Right lobe of liver (tissue), 6 donors: ENCODE measurements at places on chromosomes 6 and 20.

DNA sequence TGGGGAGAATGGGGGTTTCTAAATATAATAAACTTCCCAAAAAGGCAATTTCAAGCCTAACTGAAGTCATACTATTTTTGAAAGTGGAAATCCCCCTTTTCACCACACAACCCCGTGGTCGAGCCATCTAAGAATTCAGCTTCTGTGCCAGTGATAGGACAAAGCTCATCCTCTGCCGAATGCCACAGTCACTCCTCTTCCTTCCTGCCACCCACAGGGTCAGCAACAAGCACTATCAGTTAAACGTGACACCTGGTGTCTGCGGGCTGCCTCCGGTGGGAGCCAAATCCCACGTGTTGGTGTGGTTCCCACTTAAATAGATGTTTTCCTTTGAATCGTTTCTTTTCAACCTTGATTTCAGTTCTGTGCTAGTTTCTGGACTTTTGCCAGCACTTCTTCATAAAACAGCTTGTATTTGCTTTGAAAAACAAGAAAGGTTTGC lies 60.7 kb downstream of the TNFAIP3 start:
- DNase-seq = no peak

- DNase-seq = no peak
Observed at GRCh38 chr6:37655666-37656065, 42.0 kb downstream of the MDGA1 start.

DNA sequence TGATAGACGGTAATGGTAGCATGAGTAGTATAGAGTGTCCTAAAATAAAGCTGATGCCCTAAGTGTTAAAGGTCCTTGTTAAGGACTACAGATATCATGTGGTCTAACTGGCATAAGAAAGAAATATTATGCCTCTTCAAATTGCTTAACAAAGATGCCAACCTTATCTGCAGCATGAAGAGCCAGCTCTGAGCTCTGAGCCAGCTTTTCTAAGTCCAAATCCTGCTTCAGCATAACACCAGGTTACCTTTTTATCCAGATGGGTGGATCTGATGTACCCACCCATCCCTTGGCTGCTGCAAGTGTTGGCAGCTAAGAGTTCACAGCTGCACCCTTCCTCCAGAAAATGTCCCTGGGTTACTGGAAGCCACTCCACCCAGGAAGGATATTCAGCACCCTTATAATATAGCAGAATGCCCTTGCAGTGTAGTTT lies 83.8 kb downstream of the TENT5A start:
- DNase-seq = no peak

- peak; percentile 96 for DNase-seq
Observed at GRCh38 chr6:41920921-41921711, at the start of the genes BYSL and MED20. TSS of gene BYSL (plus strand) at chr6:41921499. CDS start at chr6:41921563, 64 bp downstream. TSS of gene MED20 (minus strand) at chr6:41921139. CDS start at chr6:41921018, 121 bp downstream.

DNA sequence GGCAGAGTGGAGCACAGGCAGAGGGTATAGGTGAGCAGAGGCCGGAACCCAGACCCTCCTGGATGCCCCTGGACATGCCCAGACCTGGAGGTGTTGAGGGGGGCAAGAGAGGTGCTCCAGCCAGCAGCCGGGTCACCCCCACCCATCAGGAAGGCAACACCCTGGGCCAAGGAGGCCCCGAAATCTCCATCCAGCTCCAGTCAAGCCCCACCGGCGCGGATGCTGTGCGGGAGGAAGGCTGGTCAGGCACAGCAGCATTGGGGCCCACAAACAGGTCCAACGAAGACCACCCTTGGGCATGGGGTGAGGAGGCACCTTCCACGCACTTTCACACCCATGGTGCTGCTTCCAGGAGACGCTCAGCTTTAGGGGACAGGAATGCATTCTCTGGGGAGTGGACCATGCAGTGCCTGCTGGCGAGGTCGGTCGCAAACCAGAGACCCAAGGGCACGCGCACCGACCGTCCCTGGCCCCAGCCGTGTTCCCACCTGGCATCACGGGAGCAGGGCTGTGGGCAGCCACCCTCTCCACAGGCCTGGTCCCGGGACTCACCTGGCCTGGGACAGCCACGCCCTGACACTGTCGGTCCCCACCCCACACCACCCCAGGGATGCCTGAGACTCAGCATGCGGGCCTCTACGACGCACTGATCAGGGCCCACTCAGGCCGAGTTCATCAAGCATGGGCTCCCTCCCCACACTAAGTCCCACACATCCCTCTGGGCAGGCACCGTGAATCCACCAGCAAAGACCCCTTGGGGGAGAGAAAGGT lies 43.6 kb upstream of the ZBP1 start:
- no peak for DNase-seq

GRCh38 chr6:108560463-108561308 lies at the start of gene FOXO3:
TSS of gene FOXO3 (plus strand) at chr6:108560917. CDS start at chr6:108561209, 292 bp downstream.
- peak; percentile 96 for DNase-seq
